ENCODE measurements at places on chromosomes 3 and 15.

DNA sequence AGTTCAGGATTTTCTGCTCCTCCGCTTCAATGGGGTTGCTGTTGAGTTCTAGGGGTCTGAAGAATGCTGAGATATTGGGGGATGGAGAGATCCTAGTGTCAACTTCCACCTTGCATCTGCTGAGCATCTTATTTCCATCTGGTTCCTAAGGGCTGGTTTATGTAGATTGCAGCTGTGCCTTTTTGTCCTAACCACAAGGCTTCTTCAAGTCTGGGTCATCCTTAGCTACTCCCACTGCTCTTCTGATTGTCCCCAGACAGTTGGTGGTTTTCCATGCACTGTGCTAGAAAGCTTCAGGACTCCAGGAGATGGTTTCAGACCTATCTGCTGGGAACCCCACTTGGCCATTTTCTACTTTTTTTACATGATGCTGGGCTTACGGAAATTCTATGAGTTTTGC, 125.0 kb downstream of the IL20RB start:
- DNase-seq: no peak

- no peak for DNase-seq
Measured at GRCh38 chr3:157695103-157695502, 191.9 kb upstream of the VEPH1 start.

DNA sequence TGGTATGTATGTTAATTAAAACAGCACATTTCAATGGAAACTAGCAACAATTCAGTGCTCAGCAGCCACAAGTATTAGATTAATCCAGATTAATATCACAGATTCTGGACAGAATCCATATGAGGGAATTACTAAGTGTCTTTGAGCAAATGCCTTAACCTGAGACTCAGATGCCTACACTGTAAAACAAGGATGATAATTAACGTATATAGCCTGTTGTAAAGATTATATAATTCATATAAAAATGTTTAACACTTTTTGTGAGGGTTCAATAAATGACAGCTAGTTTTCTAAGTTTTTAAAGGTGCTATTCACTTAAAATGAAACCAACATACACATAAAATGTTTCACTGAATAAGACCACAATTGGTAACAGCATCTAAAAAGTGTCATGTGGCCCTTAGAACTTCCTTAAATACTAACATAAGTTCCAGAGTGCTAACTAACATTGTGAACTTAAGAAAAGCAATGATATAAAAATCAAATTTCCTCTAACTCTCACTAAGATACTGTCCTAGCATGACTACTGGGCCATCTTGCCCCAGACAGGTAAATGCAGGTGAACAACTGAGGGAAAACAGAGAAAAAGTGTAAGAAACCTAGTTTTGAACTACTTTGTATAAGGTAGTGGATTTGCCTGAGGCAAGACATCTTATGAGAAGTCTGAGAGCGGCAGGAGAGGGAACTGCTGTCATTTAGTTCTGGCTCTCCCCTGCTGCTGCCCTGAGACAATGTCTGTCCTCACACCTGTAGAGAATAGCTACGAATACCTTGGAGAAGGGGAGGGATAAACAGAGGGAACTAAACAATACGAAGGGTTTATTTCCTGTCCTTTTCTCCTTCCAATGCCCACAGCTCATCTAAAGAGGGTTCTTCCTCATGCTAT, 151.3 kb downstream of the ADAM10 start:
- no peak for DNase-seq

DNA sequence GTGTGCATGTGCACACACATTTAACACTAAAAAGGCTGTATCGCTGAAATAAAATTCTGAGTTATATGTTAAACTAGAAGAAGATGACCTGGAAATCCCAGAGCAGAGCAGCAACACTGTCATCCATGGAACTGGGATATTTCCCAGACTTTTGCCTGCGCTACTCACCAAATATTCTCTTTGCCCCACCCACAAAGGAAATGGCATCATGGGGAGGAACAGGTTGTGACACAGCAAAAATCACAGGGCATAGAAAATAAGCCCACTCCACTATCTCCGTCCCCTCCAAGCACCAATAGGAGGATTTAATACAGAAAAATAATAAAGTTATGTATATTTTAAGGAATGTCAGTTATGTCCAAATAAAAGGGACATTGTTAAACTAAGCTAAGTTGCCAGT, 71.7 kb downstream of the COL8A1 start:
- DNase-seq: no peak
